LHCN-M2 (cell line): ENCODE measurements at places on chromosomes 12 and 14.

DNA sequence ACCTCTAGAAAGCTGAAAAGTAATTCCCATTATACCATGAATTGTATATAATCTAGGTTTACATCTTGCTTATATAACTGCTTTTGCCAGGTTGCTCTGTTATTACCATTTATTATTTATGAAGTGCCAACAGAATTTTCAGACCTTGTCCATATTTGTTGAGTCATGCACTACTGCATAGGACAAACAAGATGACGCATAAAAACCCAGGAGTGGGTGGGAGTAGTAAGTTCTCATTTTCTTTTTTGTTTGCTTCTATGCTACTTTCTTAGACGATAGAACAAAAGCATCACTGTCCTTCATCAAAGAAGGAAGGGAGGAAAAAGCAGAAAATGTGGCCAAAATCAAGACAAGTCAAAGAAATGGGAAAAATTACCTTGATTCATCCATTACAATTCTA is 119.0 kb upstream of the RASSF8 start:
- peak; percentile 55 for DNase-seq

GRCh38 chr12:57765003-57765697 is 1.7 kb downstream of the CYP27B1 start:
- no peak for DNase-seq

- no peak for DNase-seq
Measured at GRCh38 chr12:5643266-5643665, 211.4 kb downstream of the NTF3 start.

GRCh38 chr12:96500693-96501092 is 11.3 kb downstream of the CFAP54 start:
- peak; percentile 52 for DNase-seq

DNA sequence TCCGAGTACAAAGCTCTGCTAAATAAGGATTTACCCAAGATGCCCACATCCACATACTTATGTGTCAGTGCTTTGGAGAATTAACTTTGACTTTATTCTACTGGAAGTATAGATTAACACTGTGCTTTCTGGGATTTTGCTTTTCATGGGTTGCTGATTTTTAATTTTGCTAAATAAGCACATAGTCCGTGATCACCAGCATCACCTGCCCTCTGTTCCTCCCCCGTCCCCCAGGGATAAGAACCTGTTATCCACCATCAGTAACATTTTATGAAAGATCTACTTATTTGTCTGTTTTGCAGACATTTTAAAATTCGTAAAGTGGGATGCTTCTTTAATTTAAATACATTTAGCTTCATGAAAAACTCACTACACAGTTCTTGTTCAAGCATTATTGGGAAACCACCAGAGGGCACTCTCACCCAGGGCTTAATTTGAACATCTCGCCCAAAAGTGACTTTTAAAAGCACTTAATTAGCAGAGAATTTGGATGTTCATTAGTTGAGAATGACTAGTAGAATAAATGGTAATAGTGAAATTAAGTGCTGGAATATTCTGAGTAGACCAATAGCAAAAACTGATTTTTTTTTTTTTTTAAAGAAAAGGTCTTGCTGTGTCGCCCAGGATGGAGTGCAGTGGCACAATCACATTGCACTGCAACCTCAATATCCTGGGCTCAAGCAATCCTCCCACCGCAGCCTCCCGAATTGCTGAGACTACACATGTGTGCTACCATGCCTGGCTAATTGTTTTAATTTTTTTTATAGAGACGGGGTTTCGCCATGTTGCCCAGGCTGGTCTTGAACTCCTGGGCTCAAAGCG is 35.7 kb downstream of the MRPL42 start:
- DNase-seq, result peak; percentile 23

DNA sequence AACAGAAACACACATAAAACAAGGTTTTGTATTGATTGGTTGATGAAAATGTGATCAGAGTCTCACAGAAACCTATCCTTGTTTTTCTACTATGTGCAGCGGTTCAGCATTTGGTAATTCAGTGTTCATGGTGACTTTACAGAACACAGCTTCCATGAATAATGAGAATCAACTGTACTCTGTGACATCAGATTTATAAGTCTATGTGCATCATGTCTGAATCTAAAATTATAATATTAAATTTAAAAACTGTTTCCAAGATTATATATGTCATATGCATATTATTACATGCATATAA is 104.3 kb downstream of the SLC16A7 start:
- DNase-seq, result no peak

DNA sequence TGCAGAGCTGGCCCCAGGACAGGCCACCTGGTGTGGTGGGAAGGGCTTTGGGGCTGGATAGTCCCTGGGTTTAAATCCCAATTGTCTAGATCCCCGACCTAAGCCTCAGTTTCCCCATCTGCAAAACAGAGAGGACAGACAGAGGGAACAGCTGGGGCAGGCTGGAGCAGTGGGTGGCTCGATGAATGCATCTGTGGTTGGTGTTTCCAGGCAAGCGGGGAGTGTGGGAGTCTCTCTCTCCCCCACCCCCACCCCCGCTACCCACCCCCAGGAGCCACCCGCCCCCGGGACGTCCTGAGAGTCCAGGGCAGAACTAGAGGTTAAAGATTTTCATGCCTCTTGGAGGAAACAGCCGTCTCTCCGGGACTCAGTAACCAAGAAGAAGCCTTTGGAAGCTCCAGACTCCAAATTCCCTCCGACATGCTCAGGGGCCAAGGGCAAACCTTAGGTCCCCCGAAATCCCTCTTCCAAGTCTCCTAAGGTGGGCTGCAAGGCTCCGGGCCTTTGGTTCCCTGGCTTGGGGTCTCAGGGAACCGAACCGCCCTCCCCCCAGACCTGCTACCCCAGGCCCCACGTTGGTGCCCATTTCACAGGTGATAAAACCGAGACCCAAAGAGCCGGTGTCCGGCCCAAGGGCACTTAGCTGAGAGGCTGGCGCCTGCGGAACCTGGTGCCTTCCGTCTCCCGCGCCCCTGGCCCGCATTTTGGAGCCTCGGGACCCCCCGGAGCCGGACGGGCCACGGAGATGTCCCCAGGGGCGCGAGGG is 474 bp downstream of the TRPV4 start:
- DNase-seq, result no peak

- DNase-seq, result no peak
Measured at GRCh38 chr12:132430838-132431774, 58.8 kb upstream of the FBRSL1 start.

- DNase-seq, result peak; percentile 43
Measured at GRCh38 chr12:3225796-3226180, 148.6 kb downstream of the TSPAN9 start.

DNA sequence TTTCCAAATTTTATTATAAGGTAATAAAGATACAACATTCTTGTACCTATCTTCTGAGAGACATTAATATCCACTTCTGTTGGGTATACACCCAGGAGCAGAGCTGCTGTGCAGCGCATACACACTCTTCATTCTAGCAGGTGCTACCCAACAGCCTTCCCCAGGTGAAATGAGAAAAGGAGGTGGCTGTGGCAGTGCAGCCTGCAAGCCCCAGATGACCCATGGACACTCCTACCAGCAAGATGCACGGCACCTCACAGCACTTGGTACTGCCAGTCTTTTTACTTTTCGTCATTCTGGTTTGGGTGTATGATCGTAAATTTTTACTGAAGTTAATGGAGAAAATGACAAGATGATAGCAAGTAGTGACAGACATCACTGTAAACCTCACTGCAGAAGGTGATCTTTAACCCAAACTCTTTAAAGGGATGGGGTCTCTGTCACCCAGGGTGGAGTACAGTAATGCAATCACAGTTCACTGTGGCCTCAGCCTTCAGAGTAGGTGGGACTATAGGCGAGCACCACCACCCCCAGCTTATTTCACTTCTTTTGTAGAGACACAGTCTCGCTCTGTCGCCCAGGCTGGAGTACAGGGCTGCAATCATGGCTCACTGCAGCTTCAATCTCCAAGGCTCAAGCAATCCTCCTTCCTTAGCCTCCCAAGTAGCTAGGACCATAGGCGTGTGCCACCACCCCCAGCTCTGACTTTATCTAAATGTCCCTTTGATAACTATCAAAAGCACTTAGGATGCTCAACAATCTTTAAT is 26.5 kb downstream of the VPS37B start:
- DNase-seq, result no peak

- DNase-seq, result peak; percentile 96
Measured at GRCh38 chr12:65602610-65603295, 221.5 kb upstream of the HMGA2 start.

GRCh38 chr12:70661466-70662161 is 24.4 kb upstream of the PTPRB start:
- DNase-seq, result peak; percentile 53

DNA sequence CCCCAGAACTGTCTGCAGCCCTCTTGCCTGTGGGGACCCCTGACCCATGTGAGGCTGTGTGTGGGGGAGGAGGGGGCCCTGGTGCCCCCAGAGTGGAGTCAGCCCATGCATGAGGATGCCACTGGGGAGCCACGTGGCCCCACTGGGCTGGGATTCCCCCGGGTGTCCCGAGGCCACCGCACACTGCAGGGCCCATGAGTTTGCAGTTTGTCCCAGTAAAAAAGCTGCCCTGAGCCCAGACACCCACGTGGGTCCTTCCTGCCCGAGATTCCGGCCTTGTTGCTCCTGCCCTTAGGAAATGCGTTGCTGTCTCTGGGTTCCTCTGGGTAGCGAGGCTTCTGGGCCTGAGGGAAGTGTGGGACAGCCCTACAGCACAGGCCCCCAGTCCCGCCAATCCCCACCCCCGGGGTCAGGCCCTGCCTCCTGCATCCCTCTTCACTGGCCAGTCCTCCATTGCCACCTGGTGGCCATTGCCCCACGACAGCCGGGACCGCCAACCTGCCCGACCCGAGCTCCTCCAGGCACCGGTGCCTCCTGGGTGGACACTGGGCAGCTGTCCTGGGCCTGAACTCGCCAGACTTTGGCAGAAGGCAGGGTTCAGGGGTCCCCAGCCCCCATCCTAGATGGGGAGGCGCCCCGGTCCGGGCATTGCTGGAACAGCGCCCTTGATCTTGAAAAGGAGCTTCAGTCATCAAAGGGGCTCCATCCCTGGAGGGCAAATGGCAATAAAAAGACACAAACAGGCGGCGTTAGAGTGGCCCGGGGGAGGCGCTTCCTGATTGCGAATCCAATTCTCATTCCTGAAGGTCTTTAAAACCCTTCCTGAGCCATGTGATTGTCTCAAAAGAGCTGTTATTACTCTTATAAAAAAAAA is 15.6 kb upstream of the C14orf180 start:
- peak; percentile 23 for DNase-seq

DNA sequence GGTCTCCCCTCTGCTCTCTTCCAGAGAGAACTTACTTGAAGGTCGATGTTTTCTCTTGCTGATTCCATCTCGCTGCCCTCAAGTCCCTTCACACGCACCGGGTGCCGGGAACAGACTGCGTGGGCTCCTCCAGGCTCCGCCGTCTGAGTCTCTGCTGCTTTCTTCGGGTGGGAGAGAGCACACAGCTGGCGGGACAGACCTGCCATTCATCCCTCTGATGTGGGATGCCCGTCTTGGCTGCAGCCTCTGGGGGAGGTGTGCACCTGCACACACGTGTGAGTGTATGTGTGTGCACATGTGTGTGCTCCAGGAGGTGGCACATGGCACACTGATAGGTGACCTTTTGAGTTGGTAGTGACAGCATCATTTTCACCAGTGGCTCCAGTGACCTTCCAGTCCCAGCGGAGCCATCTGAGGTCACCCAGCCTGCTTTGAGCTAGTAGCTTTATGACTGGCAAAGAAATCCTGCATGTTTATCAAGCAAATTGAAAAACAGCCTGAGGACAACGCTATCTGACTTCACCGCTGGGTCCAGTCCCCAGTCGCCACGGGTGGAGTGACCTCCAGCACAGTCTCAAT is at the start of gene NINJ2:
NINJ2 (minus strand) TSS at position 153 of the 579 bp plus-strand sequence; CDS start at position 68, 85 bp downstream.
- no peak for DNase-seq

GRCh38 chr14:54278665-54279295 is 118.0 kb upstream of the CDKN3 start:
- no peak for DNase-seq

DNA sequence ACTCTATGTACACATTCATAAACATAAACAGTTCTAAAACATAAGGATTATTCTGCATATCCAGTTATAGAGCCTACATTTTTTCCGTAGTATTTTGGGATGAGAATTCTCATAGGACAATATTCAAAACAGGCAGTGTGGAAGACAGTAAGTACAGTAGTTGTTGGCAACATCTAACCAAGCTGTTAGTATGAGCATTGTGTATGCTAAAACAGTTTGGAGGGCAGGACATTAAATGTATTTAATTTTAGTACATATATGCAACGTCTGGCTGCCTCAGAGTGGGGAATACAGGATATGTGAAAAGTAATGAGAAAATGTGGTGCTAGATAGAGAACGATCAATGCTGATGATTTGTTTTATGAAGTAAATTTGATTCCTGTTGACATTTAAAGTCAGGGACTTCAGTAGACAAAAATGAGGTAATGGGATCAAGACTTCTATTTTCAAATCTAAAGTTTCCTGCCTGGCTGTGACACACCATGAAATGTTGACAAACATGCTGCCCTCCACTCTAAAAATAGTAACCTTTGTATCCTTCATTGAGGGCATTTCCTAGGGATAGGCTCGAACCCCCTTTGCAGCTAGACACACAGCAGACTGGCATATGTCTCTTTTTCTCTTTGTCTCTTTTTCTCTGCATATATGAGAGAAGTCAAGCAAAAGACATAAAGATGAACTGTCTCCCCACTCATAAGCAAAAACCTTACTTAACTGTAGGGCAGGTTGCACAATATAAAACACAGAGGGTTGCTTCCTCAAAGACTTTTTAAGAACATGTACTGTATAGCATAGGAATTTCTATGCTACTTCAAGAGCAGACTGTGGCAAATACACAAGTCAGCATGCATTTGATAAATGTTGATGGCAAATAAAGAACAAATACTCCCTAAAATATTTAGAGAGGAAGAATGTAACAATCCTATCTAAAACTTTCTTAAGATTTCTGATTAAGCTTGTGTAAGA is 75.5 kb upstream of the GTF2A1 start:
- DNase-seq, result no peak

DNA sequence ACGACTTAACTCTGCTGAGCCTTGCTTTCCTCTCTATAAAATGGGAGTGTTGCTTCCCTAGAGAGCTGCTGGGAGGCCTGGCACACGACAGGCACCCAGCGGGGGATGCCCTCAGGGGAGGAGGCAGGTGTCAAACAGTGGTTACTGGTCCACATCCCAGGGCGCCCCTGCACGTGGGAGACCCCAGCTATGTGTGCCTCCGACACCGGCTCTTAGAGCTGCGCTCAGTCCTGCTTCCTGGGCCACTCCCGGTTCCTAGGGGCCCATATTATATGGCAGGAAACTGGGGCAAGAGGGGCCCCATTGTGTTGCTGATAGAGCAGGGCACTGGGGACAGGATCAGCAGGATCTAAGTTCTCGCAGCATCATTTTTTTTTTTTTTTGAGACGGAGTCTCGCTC is 47.3 kb downstream of the CHGA start:
- no peak for DNase-seq

DNA sequence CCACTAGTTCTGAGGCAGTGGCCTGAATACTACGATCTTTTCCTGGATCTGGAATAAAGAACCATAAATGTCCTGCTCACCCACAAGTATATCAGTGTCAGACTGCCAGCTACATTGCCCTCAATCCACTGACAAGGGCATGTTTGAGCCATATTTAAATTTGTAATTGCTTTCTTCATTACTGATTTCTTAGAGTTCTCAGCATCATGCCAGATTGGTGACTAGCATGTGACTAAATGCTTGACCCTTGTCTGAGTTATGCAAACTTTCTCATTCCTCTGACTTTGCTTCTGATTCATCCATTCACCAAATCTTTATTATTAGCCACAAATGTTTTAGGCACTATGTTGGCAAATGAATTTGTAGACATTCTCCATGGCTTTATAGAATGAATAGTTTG is 143.6 kb upstream of the SLC16A7 start:
- DNase-seq, result peak; percentile 83

- DNase-seq, result peak; percentile 86
Measured at GRCh38 chr14:24215495-24216344, at the start of gene MDP1. TSS of gene MDP1 (minus strand) at chr14:24216066. CDS start at chr14:24215955, 111 bp downstream.

- no peak for DNase-seq
Measured at GRCh38 chr12:69866698-69867097, 41.7 kb downstream of the MYRFL start.
